ENCODE measurements at places on chromosomes 12 and 14. TPM values are rescaled to one million over a fixed set of nuclear protein-coding genes. Genes with fewer than 3 reads are reported as not detected.

Gene KRT6A
- total RNA-seq, result 0.62 TPM

Gene LUM
- 20.1 TPM for total RNA-seq

Gene AMDHD1
- 0.31 TPM for total RNA-seq

Gene SLCO1B1
- total RNA-seq, result 0.16 TPM

Gene PRPH
- total RNA-seq, result not detected

Measured in occipital lobe (tissue), 3 donors.